NCI-H1105 (cell line): ENCODE measurements at places on chromosomes 2 and 18.

- no peak for DNase-seq
These were observed 21.5 kb upstream of the BZW1 start for GRCh38 chr2:200790185-200790584.

DNA sequence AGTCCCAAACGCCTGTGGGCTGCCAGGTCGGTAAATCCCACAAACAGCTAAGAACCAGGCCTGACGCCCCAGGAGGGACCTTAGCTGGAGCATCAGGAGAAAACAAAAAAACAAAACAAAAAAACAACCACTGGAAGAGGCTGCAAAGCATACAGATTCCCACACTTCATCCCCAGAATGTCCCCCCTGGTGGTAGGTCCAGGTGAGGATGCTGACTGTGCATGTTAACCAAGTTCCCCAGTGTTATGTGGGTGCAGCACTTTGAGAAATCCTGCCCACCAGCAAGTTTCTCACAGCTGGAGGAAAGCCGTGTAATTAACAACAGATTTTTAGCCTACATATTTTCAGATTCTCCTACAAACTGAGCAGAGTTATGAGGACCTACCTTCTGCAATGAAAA is 15.1 kb downstream of the ST3GAL5 start:
- no peak for DNase-seq

DNA sequence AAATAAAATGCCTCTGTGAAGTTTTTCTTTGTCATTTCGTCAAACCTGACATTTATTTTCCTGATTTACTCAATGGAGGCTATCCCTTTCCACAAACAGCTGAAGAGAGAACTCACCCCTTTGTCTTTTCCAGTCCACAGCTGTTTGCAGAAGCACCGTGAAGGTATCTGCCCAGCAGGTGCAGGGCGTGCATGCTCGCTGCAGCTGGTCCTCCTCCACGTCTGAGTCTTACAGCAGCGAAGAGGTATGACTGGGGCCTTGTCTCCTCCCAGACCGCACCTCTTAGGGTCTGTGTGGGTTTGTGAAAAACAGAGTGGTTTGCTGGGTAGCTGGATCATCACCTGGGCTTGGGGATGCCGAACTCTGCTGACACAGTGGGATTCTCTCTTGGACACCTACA is 9.7 kb downstream of the SPP2 start:
- DNase-seq: no peak

DNA sequence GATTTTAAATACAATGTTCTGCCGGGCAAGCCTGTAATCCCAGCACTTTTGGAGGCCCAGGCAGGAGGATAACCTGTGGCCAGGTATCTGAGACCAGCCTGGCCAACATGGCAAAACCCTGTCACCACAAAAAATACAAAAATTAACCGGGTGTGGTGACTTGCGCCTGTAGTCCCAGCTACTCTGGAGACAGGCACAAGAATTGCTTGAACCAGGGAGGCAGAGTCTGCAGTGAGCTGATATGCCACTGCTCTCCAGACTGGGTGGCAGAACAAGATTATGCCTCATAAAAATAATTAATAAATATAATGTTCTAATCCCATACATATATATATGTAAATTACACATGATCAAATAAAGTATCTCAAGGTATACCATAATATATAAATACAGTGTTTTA is 119.3 kb downstream of the C2orf74 start:
- DNase-seq: no peak

DNA sequence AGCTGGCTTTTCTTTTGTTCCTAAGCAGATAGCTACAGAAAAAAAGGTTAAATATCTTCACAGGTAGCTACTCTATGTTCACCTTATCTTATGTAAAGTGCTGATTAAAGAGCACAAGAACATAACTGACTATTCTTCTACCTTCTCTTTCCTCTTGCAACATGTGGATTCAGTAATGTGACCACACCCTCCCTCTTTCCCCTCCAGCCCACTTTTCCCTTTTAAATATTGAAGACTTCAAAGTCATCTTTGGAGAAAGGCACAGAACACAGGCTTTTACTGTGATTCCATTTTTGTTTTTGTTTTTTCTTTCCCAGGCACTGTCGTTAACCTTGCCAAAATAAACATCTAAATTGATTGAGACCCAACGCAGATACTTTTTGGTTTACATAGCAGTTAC is 418.1 kb upstream of the CDH20 start:
- DNase-seq: no peak

GRCh38 chr18:36511791-36512352 is 214.4 kb downstream of the FHOD3 start:
- no peak for DNase-seq

GRCh38 chr2:210517264-210517663 is 39.1 kb upstream of the CPS1 start:
- no peak for DNase-seq

- DNase-seq: no peak
These were observed 247.2 kb upstream of the EPAS1 start for GRCh38 chr2:46050027-46050426.

- no peak for DNase-seq
These were observed 356.7 kb upstream of the LYPD1 start for GRCh38 chr2:133026536-133027177.

- no peak for DNase-seq
These were observed 116.6 kb upstream of the LGALSL start for GRCh38 chr2:64337314-64337713.

- DNase-seq: peak; percentile 12
These were observed at the start of gene GAREM2 for GRCh38 chr2:26172871-26173775. Gene GAREM2, plus strand, starts transcription at chr2:26173088. Its CDS starts 133 bp downstream, at chr2:26173221.

DNA sequence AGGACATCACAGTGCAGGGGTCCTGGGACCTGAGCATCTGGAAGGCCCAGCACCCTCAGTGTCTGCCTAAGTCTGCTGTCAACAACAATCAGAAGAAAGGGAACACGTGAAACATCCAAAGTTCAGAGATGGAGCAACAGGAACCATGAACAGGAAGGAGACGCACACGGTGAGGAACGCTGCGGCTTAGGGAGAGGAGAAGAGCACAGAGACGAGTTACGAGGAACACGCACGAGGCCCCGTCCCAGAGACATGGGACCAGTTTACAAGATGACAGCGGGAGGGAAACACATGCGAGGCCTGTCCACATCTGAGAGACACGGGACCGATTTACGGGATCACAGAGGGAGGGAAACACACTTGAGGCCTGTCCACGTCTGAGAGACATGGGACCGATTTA is 2.9 kb upstream of the KCNG2 start:
- DNase-seq: no peak

GRCh38 chr18:13536578-13536977 is 189.8 kb downstream of the FAM210A start:
- DNase-seq: no peak

DNA sequence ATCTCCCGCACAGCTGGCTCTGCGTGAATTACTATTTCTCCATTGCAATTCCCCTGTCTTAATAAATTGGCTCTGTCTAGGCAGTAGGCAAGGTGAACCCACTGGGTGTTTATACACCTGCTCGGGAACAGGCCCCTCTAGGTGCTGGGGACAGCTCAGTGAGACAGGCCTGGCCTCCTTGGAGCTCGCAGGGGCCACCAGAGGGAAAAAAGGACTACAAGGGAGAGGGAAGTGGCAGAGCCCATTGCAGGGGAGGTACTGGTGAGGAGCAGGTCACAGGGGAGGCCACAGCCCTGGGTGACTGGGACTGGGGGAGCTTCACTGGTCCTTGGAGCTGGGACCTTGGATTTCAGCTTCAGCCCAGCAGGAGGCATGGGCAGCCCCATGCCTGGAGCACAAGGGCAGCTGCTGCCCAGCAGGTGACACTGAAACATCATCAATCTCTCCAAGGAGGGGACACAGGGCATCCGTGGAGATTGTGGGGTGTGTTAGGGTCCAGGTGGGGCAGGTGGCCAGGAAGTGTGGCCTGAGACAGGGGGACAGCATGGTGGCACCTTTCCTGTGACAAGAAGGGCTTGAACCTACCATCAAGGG is 31.2 kb downstream of the NGEF start:
- no peak for DNase-seq

DNA sequence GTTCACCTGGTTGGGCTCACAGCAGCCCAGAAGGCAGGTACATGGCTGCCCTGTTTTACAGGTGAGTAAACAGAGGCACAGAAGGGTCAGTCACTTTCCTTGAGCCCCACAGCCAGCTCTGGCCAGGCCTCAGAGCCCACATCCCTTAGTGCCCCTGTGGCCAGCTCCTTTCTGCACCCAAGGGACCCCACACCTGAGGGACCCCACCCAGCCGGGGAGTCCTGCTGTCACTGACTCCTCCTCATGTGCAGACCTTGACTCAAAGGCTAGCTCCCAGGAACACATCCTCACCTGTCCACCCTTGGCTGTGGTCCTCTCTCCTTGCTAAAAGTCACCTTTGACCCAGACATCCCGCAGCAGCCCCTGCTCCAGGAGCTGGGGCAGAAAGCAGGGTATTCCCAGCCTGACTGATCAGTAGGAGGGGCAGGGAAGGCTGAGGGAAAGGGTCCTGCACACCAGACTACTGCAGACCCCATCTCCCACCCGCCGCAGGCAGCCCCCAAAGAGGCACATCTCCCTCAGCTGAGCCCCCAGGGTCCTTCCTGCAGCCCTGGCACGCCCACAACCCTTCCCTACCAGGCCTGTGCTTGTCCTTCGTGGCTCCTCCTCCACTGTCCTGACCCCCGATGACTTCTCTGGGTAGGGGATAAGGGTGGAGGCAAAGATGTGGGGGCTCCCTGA is 9.8 kb upstream of the ARHGEF4 start:
- no peak for DNase-seq

GRCh38 chr18:59127047-59127446 is 12.6 kb upstream of the SEC11C start:
- DNase-seq: no peak

- no peak for DNase-seq
These were observed 3.0 kb downstream of the MEIS1 start for GRCh38 chr2:66437691-66438497.

- DNase-seq: no peak
These were observed 130.8 kb upstream of the MSH6 start for GRCh38 chr2:47652061-47652690.

DNA sequence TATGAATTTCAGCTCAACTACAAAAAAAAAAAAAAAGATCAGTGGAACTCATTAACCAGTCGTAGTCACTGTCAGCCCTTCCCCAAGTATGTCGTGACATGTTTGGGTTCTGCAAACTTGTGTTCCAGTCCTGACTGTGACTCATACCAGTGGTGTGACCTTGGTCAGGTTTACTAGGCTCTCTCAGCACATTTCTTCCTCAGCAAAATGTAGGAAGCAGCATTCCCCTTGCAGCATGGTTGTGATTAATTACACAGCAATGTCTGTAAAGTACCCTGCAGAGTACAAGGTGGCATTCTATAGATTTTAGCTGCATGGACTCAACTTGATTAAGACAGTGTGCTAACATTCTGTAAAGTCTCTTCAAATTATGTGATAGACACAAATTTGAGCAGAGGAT is 156.9 kb downstream of the LAMA1 start:
- DNase-seq: no peak

GRCh38 chr18:28588884-28589549 is 412.1 kb upstream of the CDH2 start:
- DNase-seq: no peak

- no peak for DNase-seq
These were observed 134.2 kb downstream of the WDSUB1 start for GRCh38 chr2:159152128-159152778.

DNA sequence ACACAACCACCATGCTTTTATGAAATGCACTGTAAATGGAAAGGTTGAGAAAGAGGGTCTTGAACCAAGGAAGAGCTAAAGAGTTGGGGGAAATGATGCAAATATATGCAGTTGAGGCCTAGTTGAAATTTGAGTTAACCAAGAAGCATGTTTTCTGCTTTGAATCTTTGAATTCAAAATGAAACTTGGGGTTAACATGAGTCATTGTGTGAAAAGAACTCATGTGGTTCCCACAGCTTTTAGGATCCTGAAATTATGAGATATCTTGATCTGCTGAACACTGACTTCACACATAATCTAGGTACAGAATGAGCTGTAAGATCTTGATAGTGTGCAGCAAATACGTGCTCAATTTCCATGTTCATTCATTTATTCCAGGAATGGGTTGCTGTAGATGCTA is 422.9 kb upstream of the TRIB2 start:
- DNase-seq: no peak

GRCh38 chr18:79864006-79864725 is 66.4 kb downstream of the KCNG2 start:
- no peak for DNase-seq

DNA sequence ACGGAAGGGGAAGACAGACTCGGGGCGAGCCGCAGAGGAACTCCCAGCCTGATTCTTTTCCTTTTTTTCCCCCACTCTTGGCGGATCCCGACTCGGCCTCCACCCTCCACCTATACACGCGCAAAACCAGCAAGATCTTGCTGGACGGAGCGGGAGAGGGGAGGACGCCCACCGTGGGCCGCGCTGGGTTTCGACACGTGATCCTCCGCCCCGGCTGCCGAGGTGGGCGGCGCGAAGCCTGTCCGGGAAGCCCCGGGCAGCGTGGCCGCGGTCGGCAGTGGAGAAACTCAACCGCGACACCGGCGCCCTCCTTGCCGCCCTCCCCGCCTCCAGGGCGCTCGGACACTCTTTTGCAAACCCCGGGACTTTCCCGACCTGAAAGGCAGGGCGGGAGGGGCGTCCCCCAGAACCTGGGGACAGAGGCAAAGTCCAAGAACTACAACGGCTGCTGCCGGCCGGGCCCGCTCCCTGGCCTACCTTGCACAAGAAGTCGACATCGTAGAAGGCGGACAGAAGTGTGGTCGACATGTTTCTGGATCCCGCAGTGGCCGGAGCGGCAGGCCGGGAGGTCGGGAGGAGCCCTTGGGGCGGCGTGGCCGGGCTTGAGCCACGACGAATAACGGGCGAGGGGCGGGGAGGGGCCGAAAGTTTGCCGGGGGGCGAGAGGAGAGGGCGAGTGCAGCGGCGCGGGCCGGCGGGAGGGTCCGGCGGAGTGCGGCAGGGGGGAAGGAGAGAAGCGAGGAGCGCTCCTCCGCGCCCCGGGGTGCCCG is 433 bp downstream of the ZFP36L2 start:
- peak; percentile 32 for DNase-seq

DNA sequence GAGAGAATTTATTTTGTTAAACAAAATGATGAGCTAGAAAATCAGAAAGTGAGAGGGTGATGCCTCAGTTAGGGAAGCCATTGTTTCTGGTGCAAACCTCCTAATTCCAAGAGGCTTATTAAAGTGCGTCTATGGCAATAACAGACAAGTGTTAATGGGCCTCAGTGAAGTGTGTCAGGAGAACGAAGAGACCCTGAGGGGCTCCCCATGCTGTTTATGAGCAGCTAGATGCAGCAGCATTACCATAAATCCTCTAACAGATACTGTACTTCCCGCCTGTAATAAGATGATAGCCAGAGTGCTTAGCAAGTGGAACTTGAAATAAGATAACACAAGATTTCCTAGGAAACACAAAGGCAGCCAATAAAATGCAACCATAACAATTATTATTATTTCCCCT is 157.4 kb downstream of the MYT1L start:
- no peak for DNase-seq

GRCh38 chr18:34887881-34888580 is 153.2 kb upstream of the MAPRE2 start:
- DNase-seq: no peak

GRCh38 chr18:23689616-23690504 is 607 bp downstream of the LAMA3 start:
- no peak for DNase-seq

DNA sequence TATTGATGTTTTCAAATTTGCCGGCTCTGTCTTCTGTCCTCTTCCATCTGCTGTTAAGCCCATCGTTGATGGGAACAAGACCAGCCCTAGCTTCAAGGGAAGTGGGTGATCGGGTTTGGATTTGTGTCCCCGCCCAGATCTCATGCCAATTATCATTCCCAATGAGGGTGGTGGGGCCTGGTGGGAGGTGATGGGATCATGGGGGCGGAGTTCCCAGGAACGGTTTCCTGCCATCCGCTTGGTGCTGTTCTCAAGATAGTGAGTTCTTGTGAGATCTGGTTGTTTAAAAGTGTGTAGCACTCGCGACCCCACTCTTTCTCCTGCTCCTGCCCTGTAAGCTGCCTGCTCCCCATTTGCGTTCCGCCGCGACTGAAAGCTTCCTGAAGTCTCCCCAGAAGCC is 9.5 kb downstream of the ASB18 start:
- no peak for DNase-seq
